ENCODE measurements at places on chromosomes 11 and 22.

DNA sequence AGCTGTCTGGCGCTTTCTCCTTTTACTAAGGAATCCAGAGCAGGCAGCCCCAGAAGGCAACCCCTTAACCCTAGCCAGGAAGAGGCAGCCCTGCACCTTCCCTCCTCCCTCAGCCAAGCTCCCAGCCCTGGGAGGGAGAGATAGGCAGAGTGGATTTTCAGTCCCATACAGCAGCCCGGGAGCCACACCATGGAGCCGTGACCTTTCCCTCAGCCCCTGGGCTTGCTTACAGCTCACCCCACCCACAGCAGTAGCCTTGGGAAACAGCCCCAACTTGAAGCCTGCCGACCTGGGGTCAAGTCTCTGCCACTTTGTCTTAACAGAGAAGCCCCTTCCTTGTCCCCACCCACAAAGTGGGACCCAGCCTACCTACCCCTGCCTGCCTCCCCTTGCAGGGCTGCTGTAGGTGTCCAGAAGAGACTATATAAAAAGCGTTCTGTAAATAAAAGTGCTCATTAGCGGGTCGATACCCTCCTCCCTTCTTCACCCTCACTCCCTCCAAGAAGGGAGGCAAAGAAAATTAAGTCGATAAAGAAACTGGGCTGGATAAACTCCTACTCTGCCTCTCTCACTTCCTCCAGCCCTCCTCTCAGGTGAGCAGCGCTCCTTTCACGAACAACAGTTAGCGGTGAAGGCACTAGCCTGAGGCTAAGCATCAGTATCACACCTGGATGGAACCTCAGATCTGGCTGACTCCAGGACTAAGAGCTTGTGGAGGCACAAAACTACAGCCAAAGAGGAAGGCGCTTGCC, 4.2 kb downstream of the TST start:
- no peak for DNase-seq

GRCh38 chr11:9003573-9004182, at the start of gene NRIP3:
Gene NRIP3, minus strand, starts transcription at chr11:9004001. Its CDS starts 66 bp downstream, at chr11:9003935.
- DNase-seq, result peak; percentile 52

- no peak for DNase-seq
Measured at GRCh38 chr11:35335226-35335625, 84.1 kb downstream of the SLC1A2 start.

- no peak for DNase-seq
Measured at GRCh38 chr11:124915541-124916369, 3.3 kb upstream of the HEPN1 start.

- no peak for DNase-seq
Measured at GRCh38 chr11:58330861-58331260, 28.0 kb downstream of the OR5B17 start.

DNA sequence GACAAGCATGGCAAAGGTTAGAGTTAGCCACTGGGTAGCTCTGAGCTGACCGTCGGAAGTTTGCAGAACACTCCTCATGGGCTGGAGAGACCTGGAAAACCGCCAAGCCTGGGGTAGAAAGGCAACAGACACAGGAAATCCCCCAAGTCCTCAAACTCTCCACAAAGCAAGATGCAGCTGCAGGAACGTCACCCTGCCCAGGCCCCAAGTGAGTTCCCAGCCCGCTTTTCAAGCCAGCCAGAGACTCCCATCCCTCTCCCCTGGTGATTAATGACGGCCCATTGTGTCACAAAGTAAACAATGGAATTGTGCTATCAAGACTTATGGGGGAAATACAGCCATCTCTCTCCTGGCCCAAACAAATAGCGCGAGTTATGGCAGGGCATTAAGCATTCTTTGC, 633.0 kb downstream of the TBC1D22A start:
- no peak for DNase-seq

DNA sequence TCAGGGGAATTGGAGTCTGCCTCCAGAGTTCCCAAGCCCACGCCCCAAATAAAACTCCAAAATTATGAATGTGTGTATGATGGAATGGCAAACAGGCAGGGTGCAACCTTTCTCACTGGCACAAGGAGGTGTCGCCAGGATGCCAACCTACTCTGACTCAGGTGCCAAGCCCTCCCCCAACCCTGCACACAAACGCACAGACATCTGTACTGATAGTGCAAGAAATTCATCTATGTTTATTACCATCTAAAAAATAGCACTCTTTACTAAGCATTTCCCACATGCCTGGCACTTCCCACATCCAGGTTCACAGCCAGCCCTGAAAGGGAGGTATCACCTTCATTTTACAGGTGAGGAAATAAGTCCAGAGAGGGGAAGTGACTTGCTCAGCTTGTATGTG, 1.2 kb downstream of the PLA2G3 start:
- no peak for DNase-seq

DNA sequence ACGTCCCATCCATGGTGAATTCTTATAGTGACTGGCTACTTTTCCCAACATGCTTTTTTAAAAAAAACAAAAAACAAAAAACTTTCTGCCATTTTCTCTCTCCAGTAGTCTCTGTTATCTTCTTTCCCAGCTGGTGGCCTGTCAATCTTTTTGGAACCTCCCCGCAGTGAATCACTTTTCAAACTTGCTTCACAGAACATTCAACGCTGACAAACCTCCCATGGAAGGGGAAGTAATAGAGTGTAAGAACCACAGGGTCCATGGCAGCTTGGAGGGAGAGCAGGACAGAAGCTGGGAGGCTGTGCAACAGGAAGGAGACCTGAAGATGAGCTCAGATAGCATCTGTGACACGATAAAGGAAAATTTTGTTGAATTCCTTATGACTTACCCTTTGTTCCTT, 9.8 kb upstream of the CECR2 start:
- no peak for DNase-seq

DNA sequence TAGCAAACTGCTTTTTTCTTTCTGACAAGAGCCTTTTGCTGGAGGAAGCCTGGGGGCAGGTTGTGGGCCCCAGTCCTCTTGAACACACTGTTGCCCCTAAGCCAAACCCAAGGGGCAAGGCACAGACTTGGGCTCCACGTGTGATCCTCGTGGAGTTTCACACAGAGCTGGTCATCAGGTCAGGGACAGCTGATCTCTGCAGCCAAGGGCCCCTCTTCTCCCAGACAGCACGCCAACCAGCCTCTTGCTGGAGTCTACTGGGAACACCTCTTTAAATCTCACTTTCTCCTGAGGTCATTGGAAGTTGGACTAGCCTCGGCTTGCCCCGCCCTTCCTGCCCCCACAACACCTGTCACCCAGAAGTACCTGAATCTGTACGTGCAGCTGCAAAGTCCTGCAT, 39.8 kb downstream of the C11orf58 start:
- no peak for DNase-seq

DNA sequence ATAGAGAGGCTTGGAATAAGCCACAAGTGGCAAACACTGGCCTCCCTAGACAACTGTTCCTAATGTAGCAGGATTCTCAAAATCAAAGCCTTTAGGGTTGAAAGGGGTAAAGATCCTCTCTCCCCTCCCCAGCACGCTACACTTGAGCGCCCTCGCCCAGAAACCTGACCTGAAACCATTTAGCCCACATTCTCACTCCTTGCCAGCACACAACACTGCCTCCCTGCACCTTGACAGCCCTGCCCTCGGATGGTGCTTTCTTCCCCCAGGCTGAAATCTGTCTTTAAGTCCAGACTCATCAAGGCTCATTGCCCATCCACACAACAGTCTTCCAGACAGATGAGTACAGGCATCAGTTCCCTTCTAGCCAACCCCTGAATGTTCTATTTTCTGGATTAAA, 26.5 kb downstream of the CWC15 start:
- DNase-seq, result no peak

DNA sequence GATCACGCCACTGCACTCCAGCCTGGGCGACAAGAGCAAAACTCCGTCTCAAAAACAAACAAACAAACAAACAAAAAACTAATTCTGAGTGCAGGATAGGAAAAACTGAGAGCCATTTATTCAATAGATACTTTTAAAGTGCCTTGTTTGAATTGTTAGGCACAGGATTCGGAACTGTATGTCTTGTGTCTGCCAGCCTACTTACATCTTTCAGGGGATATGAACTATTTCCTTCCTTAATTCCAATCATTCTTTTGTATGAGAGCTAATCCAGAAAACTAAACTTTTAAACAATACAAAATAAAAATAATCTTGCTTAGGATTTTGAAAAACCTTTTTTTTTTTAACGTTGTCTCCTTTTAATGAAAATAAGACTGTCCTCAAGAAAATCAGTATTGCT, 12.6 kb downstream of the UVRAG start:
- DNase-seq, result no peak

DNA sequence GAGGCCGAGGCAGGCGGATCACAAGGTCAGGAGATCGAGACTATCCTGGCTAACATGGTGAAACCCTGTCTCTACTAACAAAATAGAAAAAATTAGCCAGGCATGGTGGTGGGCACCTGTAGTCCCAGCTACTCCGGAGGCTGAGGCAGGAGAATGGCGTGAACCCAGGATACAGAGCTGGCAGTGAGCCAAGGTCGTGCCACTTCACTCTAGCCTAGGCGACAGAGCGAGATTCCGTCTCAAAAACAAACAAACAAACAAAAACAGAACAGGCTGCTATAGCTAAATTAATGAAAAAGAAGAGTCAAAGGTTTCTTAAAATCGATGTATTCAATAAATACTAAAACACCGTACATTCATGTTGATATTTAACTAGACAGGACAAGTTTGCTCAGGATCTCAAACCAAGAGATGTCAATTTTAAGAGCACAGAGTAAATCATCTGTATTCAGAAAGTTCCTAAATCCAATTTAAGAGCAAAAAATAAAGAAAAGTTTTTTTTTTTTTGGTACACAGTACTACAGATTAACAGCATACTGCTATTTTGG, 59.9 kb downstream of the NUP98 start:
- DNase-seq, result no peak

- DNase-seq, result no peak
Measured at GRCh38 chr22:22237521-22237920, 7.1 kb upstream of the VPREB1 start.

- no peak for DNase-seq
Measured at GRCh38 chr11:47235163-47235562, 13.5 kb downstream of the ACP2 start.
